PC-3 (cell line): ENCODE measurements at places on chromosomes 3 and 15. TPM values are rescaled to one million over a fixed set of nuclear protein-coding genes. Genes with fewer than 3 reads are reported as not detected.
A peak's percentile ranks its signal among the peaks of the same experiment; 100 is the strongest.

DNA sequence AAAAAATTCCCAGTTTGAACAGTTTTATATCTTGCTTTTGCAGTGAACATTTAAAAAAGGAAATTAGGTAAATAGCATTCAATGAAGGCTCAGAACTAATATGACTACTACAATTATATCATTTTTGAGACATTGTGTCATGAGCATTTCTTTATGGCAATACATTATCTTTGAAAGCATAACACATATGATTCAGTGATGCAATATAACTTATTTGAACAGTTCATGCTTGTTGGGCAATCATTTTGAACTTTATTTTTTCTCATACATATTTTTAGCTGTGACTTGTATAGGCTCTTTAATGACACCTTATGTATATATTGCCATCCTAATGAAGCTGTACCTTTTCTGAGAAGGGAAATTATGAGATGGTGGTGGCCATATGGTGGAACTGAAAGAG, 828.6 kb upstream of the NR2F2 start:
- H3K27me3 ChIP-seq = no peaks in the 10 kb centered on the region
- no peak overlapping the region for H3K27ac ChIP-seq
- no peak overlapping the region for H3K4me3 ChIP-seq
- no peaks in the 10 kb centered on the region for H3K36me3 ChIP-seq
- no peaks in the 10 kb centered on the region for H3K4me1 ChIP-seq

DNA sequence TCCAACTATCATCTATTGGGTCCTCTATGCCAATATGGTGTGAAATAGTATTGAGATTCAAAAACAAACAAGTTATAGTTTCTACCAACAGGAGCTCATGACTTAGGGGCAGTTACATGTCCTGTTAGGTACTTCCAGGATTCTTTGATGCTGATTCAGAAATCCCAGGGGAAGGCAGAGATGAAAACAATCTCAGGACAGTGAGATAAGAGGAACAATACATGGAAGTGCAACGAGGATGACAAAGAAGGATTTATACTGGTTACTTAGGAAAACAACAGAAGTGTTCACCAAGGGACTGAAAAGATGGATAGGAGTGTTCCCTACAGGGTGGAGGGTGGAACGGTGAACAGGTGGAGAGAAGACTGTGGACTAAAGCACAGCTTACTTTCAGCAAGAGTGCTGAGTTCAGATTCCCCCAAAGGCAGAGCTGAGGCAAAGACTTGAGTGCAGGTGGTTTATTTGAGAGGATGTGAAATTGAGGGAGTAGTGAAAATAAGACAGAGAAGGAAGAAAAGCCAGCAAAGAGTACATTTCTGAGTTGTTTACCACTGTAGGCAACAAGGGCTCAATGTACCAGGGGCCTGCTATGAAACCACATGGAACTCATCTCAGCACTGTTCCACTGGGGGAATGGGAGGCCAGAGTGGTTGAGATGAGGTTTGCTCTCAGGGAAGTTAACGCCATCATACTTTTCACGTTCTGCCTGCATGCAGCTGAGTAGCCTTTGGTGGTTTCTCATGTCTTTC, 68.1 kb downstream of the TRIM69 start:
- no peaks in the 10 kb centered on the region for H3K36me3 ChIP-seq
- no peak overlapping the region for H3K27ac ChIP-seq
- DNase-seq = no peak
- H3K4me1 ChIP-seq = no peaks in the 10 kb centered on the region

- no peaks in the 10 kb centered on the region for H3K27me3 ChIP-seq
- no peaks in the 10 kb centered on the region for H3K4me1 ChIP-seq
- no peaks in the 10 kb centered on the region for H3K36me3 ChIP-seq
- H3K27ac ChIP-seq = no peak overlapping the region
- H3K4me3 ChIP-seq = no peak overlapping the region
These were observed 27.2 kb downstream of the CYFIP1 start for GRCh38 chr15:22952796-22953579.

- peaks cover 49% of the 10 kb centered on the region for H3K4me1 ChIP-seq
- peaks cover 4% of the 10 kb centered on the region; the same call in 1 of the 2 replicates for H3K36me3 ChIP-seq
- H3K4me3 ChIP-seq = no peak overlapping the region
- H3K27me3 ChIP-seq = no peaks in the 10 kb centered on the region
- DNase-seq = no peak
- H3K27ac ChIP-seq = no peak overlapping the region
These were observed 88.9 kb downstream of the ASB7 start for GRCh38 chr15:100691321-100691720.

DNA sequence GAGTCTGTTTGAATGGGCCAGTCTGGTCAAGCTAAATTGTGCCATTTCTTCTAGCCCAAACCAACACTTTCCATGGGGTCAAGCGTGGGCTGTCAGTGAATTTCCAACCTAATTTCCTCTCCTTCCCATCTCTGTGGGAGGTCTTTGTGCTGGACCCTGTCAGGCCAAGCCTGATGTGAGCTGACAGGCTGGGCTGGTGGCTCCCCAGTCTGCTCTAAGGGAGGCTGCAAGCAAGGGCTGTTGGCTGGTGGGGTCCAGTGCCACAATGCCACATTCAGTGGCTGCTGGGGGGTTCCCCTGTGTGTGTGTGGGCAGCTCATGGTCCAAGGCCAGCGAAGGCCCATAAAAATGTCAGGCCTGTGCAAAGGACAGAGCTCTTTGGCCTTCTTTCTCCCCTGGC, 216.1 kb downstream of the OPA1 start:
- H3K4me3 ChIP-seq = no peak overlapping the region
- no peaks in the 10 kb centered on the region for H3K27me3 ChIP-seq
- H3K27ac ChIP-seq = no peak overlapping the region
- H3K36me3 ChIP-seq = no peaks in the 10 kb centered on the region

DNA sequence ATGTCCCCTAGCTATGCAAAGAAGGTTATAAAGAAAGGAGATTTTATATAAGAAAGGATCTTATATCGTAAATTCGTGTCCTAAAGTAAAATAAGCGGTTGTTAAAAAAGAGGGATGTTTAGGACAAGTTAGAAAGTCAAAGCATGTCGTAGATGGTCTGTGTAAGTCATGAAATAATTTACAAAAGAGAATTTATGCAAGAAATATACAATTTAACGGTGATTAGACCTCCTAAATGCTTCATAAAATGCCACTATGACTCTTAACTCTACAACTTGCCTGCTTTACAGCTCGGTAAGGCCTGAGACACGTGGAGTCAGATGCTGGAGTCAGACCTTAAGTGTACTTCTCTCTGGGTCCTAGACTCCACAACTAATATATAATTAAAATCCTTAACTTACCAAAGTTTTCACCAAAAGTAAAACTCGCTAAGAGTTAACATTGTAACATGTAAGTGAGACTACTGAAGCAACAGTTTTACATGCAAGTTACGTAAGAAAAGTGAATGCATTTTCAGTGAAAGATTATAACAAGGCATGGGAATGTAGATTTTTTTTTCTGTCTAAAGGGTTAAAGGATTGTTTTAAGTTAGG, 13.3 kb upstream of the SRPRB start:
- no peak overlapping the region for H3K27ac ChIP-seq
- no peaks in the 10 kb centered on the region for H3K27me3 ChIP-seq
- DNase-seq = peak; percentile 34
- 0 out of 2 replicates have a peak, but pooled peaks cover 3% of the 10 kb centered on the region for H3K36me3 ChIP-seq
- H3K4me3 ChIP-seq = no peak overlapping the region

GRCh38 chr3:100740207-100740606, 30.9 kb downstream of the TFG start:
- H3K4me3 ChIP-seq = no peak overlapping the region
- no peaks in the 10 kb centered on the region for H3K4me1 ChIP-seq
- H3K27ac ChIP-seq = no peak overlapping the region
- H3K36me3 ChIP-seq = peaks cover 87% of the 10 kb centered on the region
- no peak for DNase-seq
- no peaks in the 10 kb centered on the region for H3K27me3 ChIP-seq

DNA sequence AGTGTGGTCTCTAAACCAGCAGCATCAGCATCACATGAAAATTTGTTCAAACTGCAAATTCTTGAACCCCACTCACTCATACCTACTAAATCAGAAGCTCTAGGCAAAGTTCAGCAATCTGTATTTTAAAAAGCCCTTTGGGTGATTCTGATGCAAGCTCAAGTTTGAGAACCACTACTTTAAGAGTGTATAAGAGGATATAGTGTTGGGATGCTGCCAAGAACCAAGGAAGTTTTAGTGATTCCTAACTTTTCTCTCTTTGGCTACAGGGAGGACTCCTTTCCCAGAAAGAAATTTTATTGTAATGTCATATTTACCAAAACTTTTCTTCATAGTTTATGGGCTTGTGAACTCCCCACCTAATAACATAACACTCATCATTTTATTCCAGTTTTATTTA, 422.2 kb downstream of the TBC1D5 start:
- no peak for DNase-seq
- no peaks in the 10 kb centered on the region for H3K27me3 ChIP-seq
- no peaks in the 10 kb centered on the region for H3K4me1 ChIP-seq
- H3K4me3 ChIP-seq = no peak overlapping the region

GRCh38 chr3:46539443-46540005, 26.6 kb downstream of the LRRC2 start:
- H3K4me3 ChIP-seq = no peak overlapping the region
- H3K27ac ChIP-seq = no peak overlapping the region
- H3K27me3 ChIP-seq = no peaks in the 10 kb centered on the region
- H3K36me3 ChIP-seq = no peaks in the 10 kb centered on the region

DNA sequence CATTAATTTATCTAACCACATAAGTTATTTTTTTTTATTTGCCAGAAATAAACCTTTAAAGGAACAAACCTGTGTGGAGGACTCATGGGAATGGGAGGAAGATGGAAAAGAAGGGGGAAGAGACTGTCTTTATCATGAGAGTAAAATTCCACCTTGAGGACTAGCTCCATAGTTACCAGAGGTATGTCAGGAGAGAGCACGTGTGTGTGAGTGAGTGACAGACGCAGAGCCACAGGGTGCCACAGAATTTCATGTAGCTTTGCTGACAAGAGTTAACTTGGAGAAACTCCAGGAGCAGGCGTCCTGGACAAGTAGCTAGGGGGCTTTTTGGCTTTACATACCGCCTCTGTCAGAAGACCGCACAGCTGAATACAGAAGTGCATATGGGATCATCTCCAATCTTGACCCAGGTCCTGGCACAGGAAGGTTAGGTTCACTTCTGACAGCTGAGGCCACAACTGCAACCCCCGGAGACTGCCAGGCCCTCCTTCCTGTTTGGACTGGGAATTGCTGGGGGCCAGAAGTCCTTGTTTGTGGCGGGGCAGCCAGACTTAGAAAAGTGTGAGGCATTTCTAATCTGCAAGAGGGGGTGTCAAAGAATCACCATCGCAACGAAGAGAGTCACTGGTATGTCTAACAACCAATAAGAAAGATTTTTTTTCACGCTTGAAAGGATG, 197.8 kb upstream of the TPM1 start:
- no peaks in the 10 kb centered on the region for H3K36me3 ChIP-seq
- H3K27me3 ChIP-seq = no peaks in the 10 kb centered on the region
- H3K4me1 ChIP-seq = peaks cover 11% of the 10 kb centered on the region; the same call in 1 of the 2 replicates
- H3K27ac ChIP-seq = no peak overlapping the region
- H3K4me3 ChIP-seq = no peak overlapping the region
- DNase-seq = no peak

GRCh38 chr15:92617549-92618520, 37.7 kb downstream of the FAM174B start:
- H3K4me1 ChIP-seq = peaks cover 38% of the 10 kb centered on the region
- no peaks in the 10 kb centered on the region for H3K27me3 ChIP-seq

DNA sequence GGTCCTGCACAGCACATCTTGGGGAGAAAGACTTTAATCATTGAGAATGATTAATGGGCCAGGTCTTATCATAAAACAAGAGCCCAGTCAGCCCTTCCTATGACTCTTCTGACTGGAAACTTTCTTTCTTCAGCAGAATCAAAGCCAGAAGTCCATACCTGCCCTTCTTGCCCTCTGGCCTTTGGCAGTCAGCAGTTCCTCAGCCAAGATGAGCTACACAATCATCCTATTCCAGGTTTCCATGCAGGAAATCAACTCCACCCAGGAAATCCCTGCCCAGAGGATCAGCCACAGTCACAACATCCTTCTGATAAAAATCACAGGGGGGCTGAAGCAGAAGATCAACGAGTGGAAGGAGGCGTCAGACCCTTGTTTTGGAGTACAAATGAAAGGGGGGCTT, 26.9 kb downstream of the ZNF589 start:
- no peaks in the 10 kb centered on the region for H3K27me3 ChIP-seq
- H3K4me3 ChIP-seq = peak overlapping the region; percentile 47
- peak overlapping the region; percentile 93 for H3K27ac ChIP-seq
- peak; percentile 21 for DNase-seq
- peaks cover 28% of the 10 kb centered on the region for H3K4me1 ChIP-seq

DNA sequence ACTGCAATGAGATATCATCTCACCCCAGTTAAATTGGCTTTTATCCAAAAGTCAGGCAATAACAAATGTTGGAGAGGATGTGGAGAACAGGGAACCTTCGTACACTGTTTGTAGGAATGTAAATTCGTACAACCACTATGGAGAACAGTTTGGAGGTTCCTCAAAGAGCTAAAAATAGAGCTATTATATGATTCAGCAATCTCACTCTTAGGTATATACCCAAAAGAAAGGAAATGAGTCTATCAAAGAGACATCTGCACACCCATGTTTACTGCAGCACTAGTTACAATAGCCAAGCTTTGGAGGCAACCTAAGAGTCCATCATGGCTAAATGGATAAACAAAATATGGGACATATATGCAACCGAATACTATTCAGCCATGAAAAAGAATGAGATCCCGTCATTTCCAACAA, 68.0 kb upstream of the HES1 start:
- H3K27ac ChIP-seq = no peak overlapping the region
- DNase-seq = peak; percentile 14
- H3K4me3 ChIP-seq = no peak overlapping the region
- peaks cover 26% of the 10 kb centered on the region for H3K4me1 ChIP-seq
- no peaks in the 10 kb centered on the region for H3K36me3 ChIP-seq

DNA sequence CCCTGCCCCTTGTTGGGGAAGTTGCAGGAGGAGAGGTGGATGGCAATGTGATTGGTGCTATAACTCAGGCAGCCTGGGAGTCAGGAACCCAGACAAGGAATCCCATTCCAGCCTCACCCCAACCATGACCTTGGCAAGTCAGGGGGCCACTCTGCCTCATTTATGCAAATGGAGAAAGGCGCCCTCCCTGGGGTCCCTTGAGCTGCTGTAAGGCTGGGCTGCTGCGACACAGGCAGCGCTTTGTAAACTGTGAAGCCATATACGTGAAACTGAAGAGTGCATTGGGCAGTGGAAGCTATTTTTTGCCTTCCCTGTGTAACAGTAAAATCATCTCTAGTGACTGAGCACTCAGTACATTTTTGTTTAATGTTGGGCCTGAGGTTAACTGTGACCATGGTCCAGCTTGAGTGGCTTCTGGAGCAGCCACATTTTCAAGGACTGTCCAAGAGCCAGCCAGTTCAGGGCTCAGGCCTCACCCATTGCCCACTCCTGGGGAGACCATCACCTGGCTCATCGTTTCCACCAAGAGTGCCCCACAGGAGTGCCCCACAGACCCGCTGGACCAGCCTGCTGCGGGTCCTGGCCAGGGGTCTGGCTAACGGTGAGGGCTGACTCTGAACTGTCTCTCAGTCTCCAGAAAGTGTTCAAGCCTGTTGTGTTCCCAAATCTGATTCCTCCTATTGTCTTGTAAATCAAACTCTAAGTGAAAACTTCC, 27.9 kb downstream of the KIF7 start:
- H3K4me1 ChIP-seq = no peaks in the 10 kb centered on the region
- H3K27ac ChIP-seq = no peak overlapping the region
- no peaks in the 10 kb centered on the region for H3K27me3 ChIP-seq

The COL6A5 gene
- not detected in 2 replicates for total RNA-seq

The MINAR1 gene
- 0.22 and 0.63 TPM in 2 replicates for total RNA-seq

The CACNA2D3 gene
- total RNA-seq = not detected in 2 replicates

The C3orf22 gene
- total RNA-seq = not detected in 2 replicates

The SH3GL3 gene
- 1.7 and 3.6 TPM in 2 replicates for total RNA-seq

The CSPG5 gene
- total RNA-seq = 0.66 and 1.2 TPM in 2 replicates

The TRH gene
- not detected in 2 replicates for total RNA-seq
